Renal pelvis (tissue), 12 donors: ENCODE measurements at places on chromosomes 11 and 22.

DNA sequence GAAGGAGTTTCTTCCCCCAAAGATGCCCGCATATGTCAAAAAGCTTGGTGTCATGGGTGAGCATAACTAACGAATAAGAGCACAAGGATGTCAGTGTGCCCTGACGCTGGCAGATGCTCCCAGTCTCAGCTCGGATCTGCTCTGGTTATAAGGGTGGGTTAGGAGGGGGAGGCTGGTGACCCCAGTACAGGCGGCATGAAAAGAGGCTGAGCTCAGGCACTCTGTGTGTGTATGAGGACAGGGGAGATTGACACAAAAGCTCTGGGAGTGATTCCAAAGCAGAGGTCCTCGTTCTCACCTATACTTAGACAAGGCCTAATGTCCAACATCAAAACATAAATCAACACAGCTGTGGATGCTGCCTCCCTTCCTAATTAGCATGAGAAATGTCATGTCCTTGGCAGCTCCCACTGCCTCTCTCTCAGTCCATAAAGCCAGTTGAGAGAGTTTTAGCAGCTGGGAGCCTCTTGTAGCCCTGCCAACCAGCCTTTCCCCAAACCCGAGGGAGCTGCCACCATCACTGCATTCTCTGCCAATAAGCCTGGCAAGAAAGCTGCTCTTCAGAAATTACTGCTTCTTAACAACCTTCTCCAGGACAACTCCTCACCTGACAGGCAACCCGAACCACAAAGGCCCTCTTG, 59.8 kb downstream of the SC5D start:
- peak; percentile 67 for DNase-seq

DNA sequence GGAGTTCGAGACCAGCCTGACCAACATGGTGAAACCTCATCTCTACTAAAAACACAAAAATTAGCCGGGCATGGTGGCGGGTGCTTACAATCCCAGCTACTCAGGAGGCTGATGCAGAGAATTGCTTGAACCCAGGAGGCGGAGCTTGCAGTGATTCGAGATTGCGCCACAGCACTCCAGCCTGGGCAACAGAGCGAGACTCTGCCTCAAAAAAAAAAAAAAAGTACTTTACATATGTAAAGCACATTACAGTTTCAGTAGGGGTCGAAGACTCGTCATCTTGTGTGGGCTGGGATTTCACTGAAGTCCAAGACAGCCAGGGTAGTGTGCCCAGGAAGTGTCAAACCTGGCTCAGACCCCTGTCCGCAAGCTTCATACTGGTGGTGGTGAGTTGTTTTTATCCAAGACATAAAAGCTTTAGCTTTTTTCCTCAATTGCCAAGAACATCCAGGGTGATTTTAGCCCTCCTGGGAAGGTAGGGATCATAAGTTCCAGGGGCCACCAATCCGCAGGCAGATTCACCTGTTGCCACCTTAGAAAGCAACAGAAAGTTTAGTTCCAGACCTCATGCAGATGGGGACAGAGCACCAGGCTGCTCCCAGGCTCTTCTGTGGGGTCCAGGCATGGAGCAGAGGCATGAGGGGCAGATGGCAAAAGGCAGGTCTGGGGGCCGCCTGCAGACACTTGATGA, 21.6 kb upstream of the ADORA2A start:
- no peak for DNase-seq

GRCh38 chr11:71156301-71156700, 96.1 kb downstream of the SHANK2 start:
- DNase-seq, result no peak

DNA sequence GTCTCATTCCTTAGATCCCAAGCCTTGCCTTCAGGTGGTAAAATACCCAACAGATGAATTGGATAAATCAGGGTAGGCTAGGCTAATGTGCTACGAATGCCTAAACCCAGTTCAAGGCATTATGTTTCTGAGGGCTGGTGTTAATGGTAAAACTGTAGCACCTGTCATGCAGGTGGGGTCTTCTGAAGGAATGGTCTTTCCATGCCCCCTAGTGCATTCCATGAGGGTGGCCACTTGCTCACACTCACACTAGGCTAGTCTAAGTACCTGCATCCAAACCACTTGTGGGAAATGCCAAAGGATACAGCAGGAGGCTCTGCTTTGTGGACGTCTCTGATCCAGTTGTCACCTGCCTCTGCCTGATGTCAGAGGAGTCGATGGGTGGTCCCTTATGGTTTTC, 24.2 kb upstream of the UCP3 start:
- DNase-seq, result no peak

- DNase-seq, result no peak
These were observed 83.7 kb upstream of the TRIM77 start for GRCh38 chr11:89626366-89626765.

DNA sequence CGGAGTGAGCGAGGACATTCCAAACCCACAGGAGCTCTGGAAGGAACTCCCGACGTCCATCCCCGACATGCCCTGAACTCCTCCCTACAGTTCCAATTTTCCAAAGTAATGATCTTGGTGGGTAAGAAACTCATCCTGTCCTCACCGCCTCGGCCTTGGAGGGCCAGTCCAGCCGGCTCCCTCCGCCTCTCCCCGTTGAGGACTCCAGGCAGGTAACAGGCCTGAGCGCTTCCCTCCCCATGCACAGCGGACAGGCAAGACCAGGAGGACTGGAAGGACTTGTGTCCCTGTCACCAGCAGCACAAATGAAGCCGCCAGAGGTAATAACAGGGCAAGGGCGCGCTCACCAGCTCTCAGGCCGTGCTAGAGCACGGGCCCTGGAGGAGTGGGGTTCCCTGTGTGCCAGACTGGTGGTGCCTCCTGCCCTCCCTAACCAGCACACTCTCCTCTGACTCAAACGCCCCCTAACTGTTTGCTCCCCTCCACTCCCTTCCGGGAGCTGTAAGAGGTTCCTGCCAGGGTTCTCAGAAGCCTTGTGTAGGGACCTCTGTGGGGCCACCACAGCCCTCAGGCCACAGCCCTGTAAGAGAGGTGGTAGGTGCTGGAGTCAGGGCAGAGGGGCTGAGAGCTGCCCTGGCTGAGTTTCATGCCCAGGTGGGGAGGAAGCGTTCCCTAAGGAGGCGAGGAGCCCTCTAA, 17.1 kb downstream of the OVOL1 start:
- DNase-seq, result no peak
